ENCODE measurements at places on chromosomes 7 and 10.

GRCh38 chr10:69215405-69216171 is 4.5 kb upstream of the HKDC1 start:
- DNase-seq, result no peak

- peak; percentile 75 for DNase-seq
Measured at GRCh38 chr10:30553626-30554439, 75.7 kb downstream of the LYZL2 start.

- DNase-seq, result no peak
Measured at GRCh38 chr10:122733931-122734665, 34.5 kb upstream of the C10orf120 start.

DNA sequence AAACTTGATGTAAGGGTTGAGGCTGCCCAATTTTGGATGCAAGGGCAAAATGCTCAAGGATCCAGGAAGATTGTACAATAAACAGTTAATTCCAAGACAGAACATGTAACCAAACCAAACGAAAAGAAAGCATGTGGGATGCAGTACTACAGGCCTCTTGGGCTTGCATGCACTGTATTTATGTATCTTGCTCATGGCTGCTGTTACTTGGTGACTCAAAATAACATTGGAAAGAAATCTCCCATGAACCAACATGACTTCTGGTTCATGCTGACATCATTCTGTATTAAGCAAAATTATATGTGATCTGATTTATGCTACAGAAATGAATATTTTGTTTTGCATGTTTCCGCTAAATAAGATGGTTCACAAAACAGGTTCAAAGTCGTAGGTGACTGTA is 65.9 kb upstream of the FZD1 start:
- no peak for DNase-seq

- DNase-seq, result no peak
Measured at GRCh38 chr10:71805776-71806703, 32.7 kb upstream of the VSIR start.
